AG10803 (cell line): ENCODE measurements at places on chromosomes 2 and 18.

DNA sequence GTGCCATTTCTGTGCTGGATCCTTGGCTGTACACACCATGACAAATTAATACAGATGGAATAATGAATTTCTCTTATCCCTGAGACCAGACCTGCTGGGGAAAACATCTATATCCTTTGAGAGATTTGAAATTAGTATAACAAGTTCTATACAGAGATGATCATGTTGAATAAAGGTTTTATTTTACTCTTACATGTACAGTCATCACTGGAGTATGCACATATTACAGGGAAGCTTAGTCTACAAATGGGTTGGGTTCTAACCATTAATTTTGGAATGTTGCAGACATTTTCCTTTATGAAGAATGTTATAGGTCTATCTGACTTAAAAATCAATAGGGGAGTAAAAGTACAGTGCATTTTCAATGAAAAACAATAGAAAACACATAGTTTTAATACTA, 29.9 kb upstream of the MMADHC start:
- DNase-seq: peak; percentile 47

DNA sequence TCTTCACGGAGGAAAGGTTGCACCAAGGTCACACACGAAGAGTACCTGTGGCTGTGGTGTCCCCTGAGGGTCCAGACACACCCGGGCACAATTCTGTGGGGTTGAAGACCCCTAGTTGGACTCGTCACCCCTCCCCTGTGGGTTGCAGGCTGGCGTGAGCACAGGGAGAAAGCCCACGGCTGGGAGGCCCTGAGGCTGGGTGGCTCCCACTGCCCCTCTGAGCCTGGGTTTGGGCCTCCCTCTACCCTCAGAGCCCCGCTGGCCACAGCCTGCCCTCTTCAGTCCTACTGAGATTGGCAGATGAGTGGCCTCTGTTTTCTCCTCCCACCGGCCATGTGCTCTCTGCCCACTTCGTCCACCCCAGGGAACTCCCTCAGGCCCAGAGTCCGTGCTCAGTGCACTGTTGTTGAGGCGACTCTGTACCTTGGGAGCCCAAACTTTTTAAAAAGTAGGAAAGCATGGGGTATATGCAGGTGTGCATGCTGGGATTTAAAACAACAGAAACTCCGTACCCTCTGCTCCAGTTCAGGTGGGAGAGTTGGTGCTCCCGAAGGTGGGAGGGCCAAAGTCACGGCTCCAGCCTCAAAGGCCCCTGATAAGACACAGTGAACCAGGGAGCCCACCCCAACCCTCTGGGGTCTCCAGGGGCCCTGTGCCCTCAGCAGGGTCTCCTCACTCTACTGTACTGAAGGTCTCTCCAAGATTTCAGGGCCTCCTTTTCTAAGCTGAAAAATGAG, 19.1 kb downstream of the RAMP1 start:
- no peak for DNase-seq

DNA sequence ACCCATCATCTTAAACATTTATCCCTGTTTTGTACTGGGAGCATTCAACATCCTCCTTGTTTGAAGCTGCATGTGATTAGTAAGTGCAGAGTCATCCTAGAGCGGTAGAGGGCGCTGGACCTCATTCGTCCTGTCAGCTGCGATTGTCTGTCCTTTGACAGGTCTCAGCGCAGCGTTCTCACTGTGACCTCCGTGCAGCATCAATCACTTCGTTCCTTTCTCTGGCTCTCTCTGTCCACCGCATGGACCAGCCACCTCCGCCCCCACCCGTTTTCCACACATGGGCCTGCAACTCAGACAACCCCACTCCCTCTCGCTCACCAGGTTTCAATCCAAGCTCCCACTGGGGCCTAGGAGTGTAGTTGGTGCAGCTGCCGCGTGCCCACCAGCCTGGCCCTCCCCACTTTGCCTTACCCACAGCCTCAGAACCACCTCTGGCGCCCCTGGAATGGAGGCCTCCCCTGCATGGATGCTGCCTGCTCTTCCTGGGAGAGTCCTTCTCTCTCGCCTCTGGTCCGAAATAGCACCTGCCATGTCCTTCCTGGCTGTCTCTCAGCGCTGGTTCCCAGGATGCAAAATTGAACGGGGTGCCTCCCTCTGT, 90.5 kb downstream of the NDUFA10 start:
- DNase-seq: peak; percentile 41

GRCh38 chr18:2569338-2570207, 1.7 kb downstream of the METTL4 start:
- DNase-seq: no peak

- peak; percentile 22 for DNase-seq
Observed at GRCh38 chr2:240946654-240947053, 40.5 kb downstream of the CROCC2 start.

- no peak for DNase-seq
Observed at GRCh38 chr18:2466978-2467377, 104.3 kb downstream of the METTL4 start.

DNA sequence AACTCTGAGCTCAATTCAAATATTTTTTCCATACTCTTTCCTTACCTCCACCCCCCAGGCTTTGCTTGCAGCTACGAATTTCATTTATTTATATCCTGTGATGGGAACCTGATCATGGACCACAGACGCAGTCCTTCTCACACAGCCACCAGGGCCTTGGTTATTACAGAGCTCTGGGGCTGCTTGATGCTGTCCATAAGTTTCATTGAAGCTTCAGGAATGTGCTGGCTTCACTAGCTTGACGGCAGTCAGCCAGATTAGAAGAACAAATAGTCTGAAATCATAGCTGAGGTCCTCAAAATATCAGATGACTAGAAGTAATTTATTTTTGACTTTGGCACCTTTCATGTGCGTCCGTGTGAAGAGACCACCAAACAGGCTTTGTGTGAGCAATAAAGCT, 104.9 kb downstream of the VWA3B start:
- no peak for DNase-seq

DNA sequence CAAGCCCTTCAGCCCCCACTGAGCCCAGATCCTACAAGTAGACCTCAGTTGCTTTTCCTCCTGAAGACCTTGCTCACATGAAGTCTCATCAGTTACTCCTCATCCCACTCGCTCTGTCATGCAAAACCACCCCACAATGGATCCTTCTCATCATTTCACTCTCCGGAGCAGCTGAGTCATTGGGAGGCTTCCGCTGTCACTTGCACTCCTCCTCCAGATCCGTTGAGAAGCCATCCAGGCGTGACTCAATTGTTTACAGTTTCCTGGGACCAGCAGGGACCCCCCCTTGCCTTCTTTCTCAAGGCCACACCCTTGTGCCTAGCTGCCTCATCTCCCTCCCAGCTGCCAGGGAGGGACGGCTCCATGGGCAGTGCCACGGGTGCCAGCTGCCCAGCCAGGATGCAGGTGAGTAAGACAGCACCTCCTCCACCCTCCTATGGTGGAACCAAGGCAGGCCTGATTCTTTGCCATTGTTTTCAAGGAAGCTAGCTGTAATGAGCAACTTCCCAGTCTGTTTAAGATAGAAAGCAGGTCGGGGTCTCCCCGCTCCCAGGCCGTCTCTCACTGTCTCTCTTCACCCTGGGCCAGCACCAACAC, 16.3 kb downstream of the GPR55 start:
- DNase-seq: peak; percentile 67

DNA sequence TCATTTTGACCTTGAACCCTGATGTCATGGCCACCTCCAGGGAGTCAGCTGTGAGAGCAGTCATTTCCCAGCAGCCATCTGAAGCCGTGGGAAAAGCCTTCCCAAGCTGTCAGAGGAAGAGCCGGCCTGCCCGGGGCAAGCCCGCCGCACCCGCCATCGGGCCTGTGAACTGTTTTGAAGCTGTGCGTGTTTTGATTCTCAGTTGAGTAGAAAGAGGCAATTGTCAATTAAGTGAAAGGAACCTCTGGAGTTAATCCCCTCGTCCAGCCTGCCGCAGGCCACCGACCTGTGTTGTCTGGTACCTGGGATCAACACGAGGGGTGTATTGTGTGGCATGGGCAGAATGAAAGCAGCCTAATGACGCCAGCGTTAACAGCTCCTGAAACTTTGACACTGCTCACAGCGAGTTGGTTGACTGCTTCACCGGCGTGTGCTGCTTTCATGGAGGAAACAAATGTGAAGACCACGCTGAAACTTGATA, 318.4 kb downstream of the AGAP1 start:
- no peak for DNase-seq

- DNase-seq: no peak
Observed at GRCh38 chr18:34609986-34610648, 100.0 kb upstream of the DTNA start.

DNA sequence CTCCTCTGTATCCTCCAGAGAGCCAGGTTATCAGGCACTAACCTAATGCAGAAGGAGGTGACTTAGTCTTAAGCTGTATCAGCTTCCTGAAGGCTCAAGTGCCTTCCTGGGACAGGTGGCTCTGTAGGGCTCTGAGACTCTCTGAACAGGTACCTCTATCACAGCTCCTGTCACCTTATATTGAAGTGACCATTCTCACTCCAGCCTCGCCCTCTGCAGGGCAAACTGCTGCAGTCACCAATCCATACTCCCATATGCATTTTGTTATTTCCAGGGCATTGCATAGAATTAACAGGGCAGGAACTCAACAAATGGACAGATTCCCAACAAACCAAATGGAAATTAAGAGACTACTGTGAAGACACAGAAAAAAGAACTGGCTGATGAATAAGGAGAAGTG, 203.0 kb upstream of the REV1 start:
- no peak for DNase-seq

DNA sequence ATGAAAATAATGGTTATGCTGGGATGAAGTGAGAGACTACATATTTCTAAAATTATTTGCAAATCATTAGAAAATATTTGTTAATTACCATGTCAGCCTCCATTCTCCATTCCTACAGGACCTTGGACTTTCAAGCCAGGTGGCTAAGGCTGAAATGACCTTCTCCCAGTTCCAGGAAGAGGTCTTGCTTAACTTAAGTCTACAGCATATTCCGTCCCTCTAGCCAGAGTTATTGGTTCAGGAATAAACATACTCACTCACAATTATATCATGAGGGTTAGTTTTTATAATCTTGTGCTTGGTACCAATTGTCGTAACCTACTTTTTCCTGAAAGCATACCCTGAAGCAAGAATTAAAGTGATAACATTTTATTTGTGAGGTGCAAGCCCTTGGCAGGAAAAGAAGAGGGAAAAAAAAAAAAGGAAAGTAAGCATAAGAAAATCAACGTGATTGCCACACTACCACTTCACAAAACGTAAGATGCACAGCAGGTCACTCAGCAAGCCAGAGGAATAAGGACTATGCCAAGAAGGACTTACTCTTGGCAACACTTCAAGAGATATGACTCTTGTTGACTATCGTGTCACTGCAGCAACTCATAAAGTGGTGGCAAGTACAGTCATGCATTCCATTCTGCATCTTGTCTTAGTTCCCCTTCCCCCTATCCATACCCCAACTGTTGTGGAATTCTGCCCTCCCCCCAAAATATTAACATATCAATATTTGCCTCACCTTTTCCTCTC, 479.1 kb downstream of the MBD2 start:
- peak; percentile 16 for DNase-seq

DNA sequence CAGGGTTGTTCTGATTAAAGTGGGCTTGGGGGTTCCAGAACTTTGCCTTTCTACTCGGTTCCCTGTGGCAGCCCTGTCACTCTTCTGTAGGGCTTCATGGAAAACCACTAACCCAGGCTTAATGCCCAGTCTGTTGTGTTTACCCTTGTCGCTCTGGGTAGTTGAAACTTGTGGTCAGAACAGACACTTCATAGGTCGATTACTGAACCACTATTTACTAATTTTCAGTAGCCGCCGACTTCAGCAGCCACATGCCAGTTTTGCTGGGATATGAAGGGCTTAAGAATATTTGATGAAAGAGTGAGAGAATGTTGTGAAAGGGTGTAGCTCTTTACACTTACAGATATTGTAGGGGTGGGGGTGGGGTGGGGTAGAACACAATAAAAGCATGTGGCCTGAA, 362.3 kb downstream of the RND3 start:
- peak; percentile 67 for DNase-seq

GRCh38 chr2:30930716-30931115, 123.5 kb upstream of the CAPN13 start:
- DNase-seq: no peak

- no peak for DNase-seq
Observed at GRCh38 chr18:57211776-57212175, 64.9 kb downstream of the BOD1L2 start.

DNA sequence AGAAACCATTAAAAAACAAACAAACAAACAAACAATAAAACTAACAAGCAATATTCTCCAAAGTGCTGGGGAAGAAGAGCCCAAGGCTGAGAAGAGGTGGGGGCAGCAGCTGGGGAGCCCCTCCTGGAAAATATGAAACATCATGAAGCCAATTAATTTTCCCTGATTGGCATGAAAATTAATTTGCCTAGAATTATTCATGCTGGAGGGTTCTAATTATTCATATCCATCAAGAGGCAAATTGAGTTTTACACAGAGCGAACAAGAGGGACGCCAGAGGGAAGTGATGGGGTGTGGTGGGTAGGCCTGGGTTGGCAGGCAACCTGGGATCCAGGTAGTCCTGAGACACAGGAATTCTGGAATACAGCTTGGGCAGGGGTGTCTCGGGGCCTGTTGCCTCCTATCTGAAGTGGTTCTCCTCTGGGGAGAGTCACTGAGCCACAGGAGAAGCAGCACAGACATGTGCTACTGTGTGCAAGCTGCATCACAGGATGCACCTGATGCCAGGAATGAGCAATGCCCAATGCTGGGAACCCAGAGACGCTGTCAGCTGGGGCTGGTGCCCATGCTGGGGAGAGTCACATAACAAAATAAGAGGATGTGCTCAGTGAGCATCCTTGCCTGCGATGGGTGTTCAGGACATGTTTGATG, 100.5 kb downstream of the TEX51 start:
- no peak for DNase-seq

- no peak for DNase-seq
Observed at GRCh38 chr2:182015334-182016109, 29.9 kb downstream of the PPP1R1C start.

DNA sequence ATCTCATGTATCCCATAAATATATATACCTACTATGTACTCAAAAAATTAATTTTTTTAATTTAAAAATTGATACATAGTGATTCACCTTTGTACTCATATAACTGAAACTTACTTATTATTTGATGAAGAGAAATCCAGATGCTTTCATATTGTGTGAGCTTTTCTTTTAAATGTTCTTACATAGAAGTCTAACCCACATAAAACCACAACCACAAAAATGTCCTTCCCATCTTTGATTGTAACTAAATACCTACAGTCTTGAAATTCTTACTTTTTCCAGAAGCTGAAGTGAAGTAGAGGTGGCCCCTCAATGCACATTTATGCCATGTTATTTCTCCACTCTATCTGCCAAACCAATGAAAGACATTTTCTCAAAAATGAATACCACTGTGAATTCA, 117.9 kb upstream of the COL5A2 start:
- DNase-seq: peak; percentile 86

DNA sequence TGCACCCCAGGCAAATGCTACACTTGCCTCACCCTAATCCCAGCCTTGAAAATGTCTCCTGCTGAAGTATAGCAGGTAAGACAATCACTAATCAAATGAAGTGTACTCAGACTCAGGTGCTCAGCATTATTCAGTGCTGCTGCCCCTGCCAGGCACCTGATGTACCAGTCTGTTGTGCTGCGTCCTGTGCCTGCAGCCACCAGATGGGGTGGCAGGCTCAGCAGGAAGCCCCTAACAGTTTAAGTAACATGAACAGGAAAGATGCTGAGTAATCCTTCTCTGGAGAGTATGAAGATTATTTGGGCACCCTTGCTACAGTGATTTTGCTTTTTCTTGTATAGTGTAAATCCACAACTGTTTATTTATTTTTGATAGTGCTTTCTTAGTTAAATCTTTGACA, 69.1 kb downstream of the TACR1 start:
- DNase-seq: no peak

- DNase-seq: no peak
Observed at GRCh38 chr2:99863236-99863902, 279.0 kb downstream of the AFF3 start.
